ENCODE measurements at places on chromosomes 1 and 21. TPM values are rescaled to one million over a fixed set of nuclear protein-coding genes. Genes with fewer than 3 reads are reported as not detected.

Gene CYP2J2
- 0.27 TPM for total RNA-seq

- H3K27ac ChIP-seq: no peak overlapping the region
- no peak for DNase-seq
- H3K27me3 ChIP-seq: no peaks in the 10 kb centered on the region
- H3K4me3 ChIP-seq: no peak overlapping the region
- H3K4me1 ChIP-seq: peaks cover 15% of the 10 kb centered on the region
Observed at GRCh38 chr1:55275151-55275748, 60.1 kb upstream of the USP24 start.

- DNase-seq: no peak
- H3K27ac ChIP-seq: no peak overlapping the region
- H3K36me3 ChIP-seq: no peaks in the 10 kb centered on the region
- H3K27me3 ChIP-seq: no peaks in the 10 kb centered on the region
- no peaks in the 10 kb centered on the region for H3K4me1 ChIP-seq
- H3K4me3 ChIP-seq: no peak overlapping the region
Observed at GRCh38 chr1:112833806-112834205, 118.7 kb upstream of the PPM1J start.

- peaks cover 16% of the 10 kb centered on the region for H3K27me3 ChIP-seq
- H3K27ac ChIP-seq: no peak overlapping the region
- no peaks in the 10 kb centered on the region for H3K36me3 ChIP-seq
- DNase-seq: no peak
- no peaks in the 10 kb centered on the region for H3K4me1 ChIP-seq
Observed at GRCh38 chr1:205379056-205379455, 22.3 kb upstream of the KLHDC8A start.
